Activated CD4-positive, alpha-beta T cell treated with anti-CD3 and anti-CD28 coated beads for 4 hours (primary cell): ENCODE measurements at places on chromosomes 13 and 19.
A peak's percentile ranks its signal among the peaks of the same experiment; 100 is the strongest.

- DNase-seq = no peak
Observed at GRCh38 chr19:41234512-41235168, 15.6 kb downstream of the AXL start.

GRCh38 chr13:99264051-99264450 lies 5.9 kb upstream of the GPR18 start:
- DNase-seq = no peak

GRCh38 chr13:45621950-45622349 lies 6.4 kb upstream of the ERICH6B start:
- DNase-seq = no peak

- no peak for DNase-seq
Observed at GRCh38 chr13:75836441-75836840, 200.3 kb downstream of the LMO7 start.

DNA sequence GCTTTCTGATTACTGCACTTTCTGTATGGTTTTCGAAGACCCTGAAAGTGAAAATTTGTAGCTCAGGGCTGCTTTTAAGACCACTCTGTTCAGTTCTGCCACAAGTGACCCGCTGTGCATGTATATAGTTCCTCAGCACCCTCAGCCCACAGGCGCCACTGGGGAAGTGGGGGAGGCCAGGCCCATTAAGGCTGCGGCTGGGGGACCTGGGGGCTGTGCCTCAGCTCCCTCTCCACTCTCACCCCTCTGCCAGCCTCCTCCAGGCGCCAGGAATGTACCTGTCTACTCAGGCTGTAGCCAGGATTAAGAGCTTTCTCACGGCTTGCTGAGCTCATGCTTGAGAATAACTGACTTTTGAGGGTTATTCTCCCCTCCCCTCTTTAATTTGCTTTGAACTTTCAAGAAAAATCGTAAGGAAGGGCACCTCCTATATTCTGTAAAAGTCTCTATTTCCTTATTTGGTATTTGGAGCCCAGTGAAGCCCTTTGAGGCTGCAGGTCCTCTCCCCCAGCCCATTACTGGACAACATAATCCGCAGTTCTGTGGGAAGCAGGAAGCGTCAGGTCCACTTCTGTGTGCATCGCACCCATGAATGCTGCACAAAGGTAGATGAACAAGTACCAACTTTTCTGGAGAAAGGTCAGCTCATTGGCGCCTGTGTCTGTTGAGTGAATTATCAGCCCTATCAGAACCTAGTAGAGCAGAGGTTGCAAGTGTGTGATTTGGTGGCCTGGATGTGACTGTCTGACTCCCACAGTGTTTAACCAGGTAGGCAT lies 29.6 kb downstream of the GJA3 start:
- DNase-seq = no peak

- DNase-seq = no peak
Observed at GRCh38 chr13:44276061-44276460, 97.6 kb upstream of the SERP2 start.

DNA sequence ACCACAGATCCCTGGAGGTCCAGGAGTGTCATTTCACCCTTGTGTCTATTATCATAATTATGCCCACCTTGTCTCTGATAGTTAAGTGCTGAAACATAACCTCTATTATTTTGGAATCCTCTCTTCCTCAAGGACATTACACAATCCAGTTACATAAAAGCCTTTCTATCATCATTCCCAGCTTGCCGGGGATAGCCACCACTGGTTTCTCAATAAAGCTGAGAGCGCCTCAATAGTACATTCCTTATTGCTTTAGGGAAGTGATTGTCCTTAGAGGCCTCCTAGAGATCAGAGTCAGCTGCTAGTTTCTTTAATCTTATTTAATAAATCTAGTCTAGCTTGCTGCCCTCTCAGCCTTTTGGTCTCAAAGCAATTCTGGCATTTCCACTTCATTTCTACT lies 490.0 kb upstream of the ATXN8OS start:
- DNase-seq = no peak

DNA sequence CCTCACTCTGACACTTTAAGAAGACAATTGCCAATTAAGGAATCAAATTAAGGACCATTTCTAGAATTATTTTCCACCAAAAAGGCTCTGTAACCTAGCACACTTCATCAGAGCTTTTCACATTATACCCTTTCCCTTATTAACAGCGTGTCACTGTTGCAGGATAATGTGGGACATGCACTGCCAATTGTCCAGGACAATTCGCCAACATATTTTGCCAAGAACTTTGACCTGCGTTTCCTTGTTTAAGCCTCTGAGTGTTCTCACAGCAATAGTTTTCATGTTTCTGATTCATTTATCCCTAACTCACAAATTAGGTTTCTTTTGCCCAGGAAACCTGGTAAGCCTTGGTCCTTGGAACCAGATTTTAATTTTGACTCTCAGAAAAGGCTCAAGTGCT lies 13.3 kb downstream of the COL4A1 start:
- no peak for DNase-seq

DNA sequence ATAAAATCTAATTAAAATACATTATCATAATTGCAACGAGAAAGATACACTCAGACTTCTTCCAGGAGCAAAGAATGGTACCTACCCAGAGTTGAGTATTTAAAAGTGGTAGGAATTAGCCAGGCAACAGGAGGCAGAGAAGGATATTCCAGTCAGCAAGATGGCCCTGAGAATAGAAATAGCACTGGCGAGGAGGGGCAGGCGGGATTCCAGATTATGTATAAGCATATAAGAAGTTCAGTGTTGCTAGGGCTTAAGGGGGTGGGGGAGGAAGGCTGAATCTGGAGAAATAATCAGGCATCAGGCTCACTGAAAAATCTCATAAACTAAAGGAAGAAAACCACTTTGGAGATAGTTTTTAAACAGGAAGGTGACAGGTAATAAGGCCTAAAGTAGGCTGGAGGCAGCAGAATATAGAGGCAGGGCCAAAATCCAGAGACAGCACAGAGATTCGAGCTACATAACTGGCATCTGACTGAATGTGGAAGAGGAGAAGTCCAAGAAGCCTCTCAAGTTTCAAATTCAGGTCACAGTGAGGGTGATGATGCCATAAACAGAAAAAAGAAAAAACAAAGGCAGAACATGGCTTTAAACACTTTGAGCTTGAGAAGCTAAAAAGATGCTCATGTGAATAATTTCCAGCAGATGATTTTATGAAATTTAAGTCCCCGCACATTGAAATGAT lies 7.5 kb downstream of the KPNA3 start:
- no peak for DNase-seq

DNA sequence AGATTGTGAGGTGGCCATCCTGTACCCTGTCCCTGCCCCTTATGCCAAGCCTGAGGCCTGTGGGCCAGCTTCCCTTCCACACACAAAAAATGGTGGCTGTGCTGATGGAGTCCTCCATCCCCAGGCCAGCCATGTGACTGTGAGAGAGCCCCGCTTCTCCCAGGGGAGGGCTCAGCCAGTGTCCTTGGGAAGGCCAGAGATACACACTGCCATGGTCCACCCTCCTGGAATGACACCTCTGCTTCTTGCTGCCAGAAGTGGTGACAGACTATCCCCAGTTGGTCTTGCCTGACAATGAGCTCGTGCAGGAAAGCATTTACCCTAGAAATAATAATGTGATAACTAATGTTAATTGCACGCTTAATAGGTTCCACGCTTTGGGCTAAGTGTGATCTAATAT lies 38.0 kb downstream of the FAM124A start:
- DNase-seq = no peak

- DNase-seq = no peak
Observed at GRCh38 chr13:48976576-48977285, 1.0 kb downstream of the FNDC3A start.

DNA sequence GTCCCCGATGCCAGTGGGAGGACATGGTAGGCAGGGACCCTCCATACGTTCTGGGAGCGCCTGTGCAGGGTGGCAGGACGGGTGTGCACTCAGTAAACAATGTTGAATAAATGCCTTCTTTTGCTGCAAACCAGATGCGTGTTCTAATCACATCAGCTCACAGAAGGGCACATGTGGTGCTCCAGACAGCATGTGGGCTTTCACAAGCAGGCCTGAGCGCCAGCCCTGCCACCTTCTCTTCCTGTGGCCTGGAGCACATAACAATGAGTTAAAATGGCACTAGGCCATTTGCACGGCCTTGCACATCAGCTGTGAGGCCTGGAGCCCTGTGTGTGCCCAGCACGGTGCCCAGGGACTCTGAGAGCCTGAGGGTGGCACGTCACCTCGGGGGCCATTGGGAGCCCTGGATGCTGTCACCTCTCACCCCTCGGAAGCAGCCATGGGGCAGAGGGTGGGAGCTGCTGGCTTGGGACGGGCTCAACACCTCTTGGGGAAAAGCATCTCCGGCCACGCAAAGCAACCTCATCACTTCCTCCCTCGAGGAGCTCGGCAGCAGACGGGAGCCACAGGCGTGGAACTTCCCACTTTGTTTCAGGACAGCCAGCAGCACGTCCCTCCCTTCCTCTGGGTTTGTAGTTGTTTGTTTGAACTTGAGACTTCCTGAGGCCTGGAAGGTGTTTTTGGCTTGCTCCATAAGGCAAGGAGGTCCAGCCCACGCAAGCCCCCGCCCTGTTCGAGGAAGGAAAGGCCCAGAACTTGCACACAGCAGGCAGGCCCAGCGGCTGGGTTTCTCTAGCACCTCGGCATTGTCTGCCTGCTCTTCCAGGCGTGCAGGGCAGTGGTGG lies 9.8 kb downstream of the MCF2L start:
- DNase-seq = no peak

DNA sequence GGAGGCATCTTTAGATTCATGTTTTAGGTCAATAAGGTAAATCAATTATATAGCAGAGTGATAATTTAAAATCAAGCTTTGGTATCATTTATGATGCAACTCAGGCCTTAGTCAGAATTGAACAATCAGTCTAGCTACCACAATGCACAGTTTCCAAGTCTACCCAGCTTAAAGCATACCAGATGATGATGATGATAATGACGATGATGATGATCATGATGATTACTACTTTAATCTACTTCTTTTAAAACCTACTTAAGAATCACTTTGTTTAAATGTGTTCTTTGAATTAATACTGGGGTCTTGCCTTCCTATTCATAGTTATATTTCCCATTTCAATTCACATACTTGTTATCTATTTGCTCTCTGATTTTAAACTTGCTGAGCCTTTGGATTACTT lies 1872.7 kb downstream of the OLFM4 start:
- no peak for DNase-seq

DNA sequence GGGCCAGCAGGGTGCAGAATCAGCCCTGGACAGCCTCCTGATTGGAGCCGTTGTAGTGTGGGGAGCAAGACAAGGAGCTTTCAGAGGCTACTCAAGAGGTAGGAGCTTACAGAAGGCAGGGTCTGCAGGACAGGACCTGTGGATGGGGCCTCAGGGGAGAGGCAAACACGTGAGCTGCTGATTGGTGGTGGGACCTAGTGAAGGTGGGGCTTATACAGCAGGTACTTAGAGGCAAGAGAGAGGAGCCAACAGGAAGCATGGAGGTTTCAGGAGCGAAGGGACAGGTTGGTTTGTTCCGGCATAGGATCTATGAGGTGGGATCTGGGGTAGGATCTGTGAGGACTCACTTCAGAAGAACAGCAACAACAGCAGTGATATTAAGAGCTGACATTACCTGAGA lies 32.4 kb downstream of the ZSWIM4 start:
- no peak for DNase-seq

- no peak for DNase-seq
Observed at GRCh38 chr19:21430675-21431074, 33.7 kb downstream of the ZNF493 start.

DNA sequence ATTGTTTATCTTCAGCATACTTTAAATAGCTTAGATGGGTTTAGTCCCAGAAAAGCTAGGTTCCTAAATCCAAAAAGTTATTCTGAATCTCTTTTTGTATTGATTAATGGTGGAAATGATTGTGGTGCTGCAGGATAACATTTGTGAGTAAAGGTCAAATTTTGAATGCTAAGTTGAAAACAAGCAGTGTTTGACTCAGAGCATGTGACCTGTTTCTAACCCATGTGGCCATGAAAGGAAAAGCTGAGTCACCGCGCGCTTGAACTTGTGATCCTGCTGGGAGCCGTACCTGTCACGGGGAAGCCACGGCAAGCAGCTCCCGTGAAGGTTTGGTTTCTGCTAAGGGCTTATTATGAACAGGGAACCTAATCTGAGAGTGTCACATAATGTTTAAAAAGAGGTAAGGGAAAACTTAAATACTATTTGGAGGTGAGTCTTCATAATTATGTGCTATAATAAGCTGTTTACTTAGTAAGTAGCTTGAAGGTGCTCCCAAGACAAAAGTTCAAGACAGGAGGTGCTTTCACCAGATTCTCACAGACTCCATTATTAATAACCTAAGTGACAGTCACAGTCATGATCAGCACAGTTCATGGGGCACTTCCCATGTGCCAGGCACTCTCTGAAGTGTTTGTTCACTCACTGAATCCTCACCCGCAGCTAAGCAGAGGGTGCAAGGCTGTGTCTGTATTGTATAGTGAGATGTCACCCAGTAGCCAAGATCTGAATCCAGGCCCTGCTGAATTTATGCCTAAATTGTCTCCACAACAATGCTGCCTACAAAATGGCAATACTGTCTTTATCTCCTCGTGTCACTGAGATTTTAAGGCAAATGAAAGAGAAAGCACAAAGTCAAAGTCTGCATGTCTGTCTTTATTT lies 286.5 kb downstream of the MYO16 start:
- DNase-seq = peak; percentile 81
